ENCODE measurements at places on chromosomes 2 and 18. TPM values are rescaled to one million over a fixed set of nuclear protein-coding genes. Genes with fewer than 3 reads are reported as not detected.

DNA sequence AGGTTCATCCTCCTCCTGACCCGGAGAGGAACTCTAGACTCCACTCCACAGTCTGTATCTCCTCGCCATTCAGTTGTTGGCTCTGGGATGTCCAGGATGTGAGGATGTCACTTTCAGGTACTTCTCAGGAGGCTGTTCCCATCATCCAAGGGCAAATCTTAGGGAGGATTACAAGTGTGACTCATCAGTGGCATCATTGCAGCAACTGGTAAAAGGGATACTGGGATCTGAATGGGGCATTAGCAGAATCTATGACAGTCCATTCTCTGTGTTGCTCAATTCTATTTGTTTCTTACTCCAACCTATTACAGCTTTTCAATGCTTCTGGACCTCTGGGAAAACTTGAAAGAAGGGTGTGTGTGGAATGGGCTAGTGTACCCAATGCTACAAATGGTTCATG lies 81.5 kb upstream of the FN1 start:
- no peak for DNase-seq

- peak; percentile 5 for DNase-seq
These were observed 10.9 kb downstream of the ITM2C start for GRCh38 chr2:230875347-230876315.

- DNase-seq, result no peak
These were observed 67.4 kb upstream of the PNPT1 start for GRCh38 chr2:55761024-55761423.

GRCh38 chr2:165558832-165559231 lies 89.3 kb downstream of the CSRNP3 start:
- DNase-seq, result no peak

DNA sequence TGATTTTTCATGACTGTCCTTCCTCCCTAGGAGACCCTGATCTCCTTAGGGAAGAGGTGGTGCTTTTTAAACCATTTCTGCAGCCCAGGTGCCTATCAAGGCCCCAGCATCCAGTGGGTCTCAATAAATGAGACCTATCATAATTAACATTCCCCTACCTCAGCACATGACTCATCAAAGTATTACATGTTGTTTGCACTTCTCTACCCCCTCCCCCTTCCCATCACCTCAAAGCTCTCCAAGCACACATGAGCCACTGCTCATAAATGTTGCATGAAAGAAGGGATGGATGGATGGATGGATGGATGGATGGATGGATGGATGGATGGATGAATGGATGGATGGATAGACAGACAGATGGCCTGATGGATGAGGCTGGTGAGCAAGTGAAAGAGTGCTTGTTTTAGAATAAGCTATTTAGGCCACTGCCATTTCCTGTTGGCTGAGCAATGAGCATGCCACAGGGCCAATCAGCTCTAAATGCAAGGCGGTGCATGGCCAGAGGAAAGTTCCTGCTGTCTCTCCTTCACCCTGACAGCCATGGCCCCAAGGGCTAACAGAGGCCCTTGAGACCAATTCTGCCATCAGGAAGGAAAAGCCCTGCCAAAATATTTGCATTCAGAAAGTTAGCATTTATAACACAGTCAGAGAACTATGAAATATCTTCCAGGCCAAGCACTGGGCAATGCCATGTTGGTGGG lies 20.9 kb upstream of the STEAP3 start:
- no peak for DNase-seq

The UGT1A3 gene
- not detected for total RNA-seq

The KLF11 gene
- total RNA-seq, result 7.2 TPM

DNA sequence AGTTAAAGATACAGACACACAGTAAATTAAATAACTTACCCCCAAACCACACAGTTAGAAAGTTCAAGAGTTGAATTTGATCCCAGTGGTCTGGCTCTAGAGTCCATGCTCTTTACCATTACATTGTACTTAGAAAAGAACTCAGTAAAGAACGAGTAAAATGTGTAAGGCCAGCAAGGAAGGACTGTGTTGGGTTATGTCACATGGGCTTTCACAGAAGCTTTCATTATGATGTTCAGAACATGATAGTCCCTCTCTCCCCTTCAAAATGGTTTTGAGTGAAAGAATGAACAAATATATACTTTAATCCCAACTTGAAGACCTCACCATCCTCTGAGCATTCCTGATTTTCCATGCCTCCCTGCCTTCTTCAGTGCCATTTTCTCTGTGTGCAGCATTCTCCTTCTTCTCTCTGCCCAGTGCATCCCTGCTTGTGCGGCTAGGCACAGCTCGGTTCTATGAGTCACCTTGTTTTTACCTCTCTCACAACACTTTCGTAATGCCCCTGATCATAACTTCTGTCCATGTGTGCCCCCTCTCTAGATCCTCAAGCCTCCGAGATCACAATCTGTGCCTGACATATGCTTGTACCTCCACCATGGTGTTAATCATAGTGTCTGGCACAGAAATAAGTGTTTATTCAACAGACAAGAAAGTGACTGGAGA lies 22.0 kb downstream of the RASGRP3 start:
- DNase-seq, result no peak

DNA sequence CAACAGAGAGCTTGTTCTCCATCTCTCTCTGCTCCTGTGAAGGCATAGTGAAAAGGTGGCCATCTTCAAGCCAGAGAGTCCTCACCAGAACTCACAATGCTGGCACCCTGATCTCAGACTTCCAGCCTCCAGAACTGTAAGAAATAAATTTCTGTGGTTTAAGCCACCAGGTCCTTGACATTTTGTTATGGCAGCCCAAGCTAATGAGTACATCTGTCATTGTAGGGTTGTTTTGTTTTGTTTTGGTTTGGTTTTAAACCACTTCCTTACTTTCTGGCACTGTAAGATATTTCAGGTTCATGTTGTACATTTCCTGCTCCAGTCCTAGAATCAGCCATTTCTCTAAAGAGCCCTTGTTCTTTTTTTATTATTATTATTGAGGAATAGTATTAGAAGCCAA lies 171.2 kb downstream of the CPS1 start:
- DNase-seq, result no peak

DNA sequence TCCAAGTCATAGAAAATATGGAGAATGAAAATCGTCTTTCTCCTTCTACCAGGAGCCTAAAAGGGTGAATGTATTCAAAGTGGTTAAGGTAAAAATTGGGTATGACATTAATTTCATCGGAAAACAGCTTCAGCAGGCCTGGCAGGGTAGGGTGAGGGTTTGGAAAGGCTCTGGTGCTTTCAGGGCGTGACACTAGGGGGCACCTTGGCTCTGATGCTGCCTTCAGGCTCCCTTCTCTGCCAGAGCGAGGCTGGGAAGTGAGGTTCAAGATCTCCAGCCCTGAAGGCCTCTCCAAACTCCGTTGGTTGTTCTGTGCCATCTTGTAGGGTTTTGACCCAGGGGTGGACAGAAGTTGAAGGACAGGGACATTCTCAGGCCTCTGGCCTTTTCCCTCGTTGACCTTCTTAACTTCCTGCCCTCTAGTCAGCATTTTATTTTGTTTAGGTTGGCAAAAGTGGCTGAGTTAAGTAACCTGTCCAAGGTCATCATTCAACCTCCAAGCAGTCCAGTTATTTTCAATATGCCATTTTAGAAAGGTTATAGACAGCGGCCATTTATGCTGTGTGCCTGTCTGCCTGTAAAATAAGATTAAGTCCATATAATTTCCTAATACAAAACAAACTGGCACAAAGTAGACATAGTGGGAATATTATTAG lies 40.3 kb downstream of the EML6 start:
- DNase-seq, result peak; percentile 11

GRCh38 chr2:104539649-104540048 lies 314.3 kb upstream of the POU3F3 start:
- no peak for DNase-seq

The FBXO36 gene
- total RNA-seq, result 0.82 TPM

DNA sequence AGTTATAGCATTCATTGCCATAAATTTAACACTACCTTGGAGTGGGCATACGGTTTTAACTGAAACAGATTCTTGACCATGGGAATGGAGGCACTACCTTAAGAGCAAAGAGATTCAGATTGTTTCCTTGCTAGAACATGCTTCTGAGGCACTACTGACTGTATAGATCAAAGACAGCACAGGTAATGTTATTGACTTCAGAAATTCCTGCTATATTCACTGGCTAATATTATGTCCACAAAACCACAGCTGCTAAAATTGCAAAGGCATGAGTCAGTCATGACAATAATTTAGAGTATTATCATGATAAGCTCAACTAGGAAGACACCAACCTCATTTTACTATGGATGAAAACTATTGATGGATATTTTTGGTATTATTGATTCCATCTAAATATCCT lies 39.4 kb downstream of the SLC8A1 start:
- no peak for DNase-seq

The UGT1A4 gene
- total RNA-seq, result not detected

DNA sequence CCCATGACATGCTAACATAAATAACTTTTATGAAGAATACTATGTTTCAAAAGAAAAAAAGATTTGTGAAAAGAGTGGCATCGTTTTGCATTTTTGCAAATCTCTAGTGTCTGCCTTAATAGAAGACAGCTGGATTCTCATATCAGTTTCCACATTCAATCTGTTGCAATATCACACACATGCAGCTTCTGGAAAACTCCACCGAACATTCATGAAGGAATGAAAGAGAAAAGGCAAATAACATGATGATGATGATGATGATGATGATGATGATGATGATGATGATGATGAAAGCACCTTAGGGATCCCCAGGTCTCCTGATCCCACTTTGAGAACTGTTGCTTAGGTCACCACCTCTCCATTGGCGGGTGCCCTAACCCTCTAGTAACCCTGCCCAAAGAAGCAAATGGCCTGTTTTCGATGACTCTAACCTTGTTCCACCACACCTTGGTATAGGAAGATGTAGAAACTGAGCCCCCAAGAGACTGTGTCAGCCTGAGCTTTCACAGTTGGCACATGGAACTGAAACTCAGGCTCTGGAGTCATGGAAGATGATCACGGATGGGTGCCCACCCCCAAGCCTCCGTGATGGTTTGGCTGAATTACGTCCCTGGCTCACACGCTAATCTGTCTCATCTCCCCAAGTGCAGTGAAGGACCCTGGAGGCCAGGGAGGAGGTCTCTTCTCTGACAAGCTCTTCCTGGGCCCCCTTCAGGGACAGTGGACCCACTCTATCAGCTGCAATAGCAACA lies 80.1 kb upstream of the SMAD7 start:
- DNase-seq, result no peak

GRCh38 chr2:147632198-147632597 lies 212.6 kb upstream of the ACVR2A start:
- DNase-seq, result no peak

The PLA2R1 gene
- not detected for total RNA-seq

DNA sequence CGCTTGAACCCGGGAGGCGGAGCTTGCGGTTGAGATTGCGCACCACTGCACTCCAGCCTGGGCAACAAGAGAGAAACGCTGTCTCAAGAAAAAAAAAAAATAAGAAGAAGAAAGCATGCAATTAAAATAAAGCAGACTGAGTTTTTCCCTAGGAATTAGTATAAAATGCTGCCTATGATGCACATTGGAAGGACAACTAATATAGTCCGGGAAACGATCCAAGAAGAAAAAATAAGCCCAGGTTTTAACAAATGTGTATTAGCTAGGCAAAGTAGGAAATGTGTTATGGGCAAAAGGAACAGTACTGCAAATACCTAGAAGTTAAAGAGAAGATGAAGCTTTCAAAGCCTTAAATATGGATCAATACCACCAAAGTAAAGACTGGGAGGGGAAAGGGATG lies 64.0 kb downstream of the SPIRE1 start:
- no peak for DNase-seq

GRCh38 chr2:134011936-134012586 lies 241.8 kb upstream of the MGAT5 start:
- no peak for DNase-seq

The RGPD5 gene
- 8.1 TPM for total RNA-seq

GRCh38 chr2:39069136-39069515 lies 51.7 kb downstream of the SOS1 start:
- no peak for DNase-seq

DNA sequence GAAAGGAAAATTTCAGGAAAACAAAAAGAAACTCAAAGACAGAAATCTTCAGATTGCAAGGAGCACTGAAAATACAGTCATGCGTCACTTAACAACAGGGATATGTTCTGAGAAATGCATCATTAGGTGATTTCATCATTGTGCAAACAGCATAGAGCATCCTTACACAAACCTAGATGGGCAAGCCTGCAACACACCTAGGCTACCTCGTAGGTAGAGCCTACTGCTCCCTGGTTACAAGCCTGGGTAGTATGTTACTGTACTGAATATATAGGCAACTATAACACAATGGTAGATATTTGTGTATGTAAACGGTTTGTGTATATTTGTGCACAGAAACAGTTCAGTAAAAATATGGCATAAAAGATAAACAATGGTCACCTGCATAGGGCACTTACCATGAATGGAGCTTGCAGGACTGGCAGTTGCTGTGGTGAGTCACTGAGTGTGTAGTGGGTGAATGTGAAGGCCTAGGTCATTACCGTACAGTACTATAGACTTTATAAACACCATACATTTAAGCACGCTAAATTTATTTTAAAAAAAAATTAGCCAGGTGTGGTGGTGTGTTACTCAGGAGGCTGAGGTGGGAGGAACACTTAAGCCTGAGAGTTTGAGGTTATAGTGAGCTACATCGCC lies 33.4 kb downstream of the SFXN5 start:
- DNase-seq, result no peak

GRCh38 chr2:197803033-197803444 lies 1.4 kb upstream of the PLCL1 start:
- DNase-seq, result peak; percentile 51

The PLEKHH2 gene
- total RNA-seq, result 0.40 TPM

- no peak for DNase-seq
These were observed at the start of gene FIGN for GRCh38 chr2:163735685-163736432. Gene FIGN, minus strand, starts transcription at chr2:163736008. Its CDS starts 1,081 bp downstream, at chr2:163734927.

GRCh38 chr2:105438104-105438929 lies 39.5 kb upstream of the FHL2 start:
- DNase-seq, result no peak

- DNase-seq, result no peak
These were observed 1548.2 kb upstream of the CELF4 start for GRCh38 chr18:39113790-39114189.

GRCh38 chr2:169131587-169132512 lies 62.5 kb downstream of the DHRS9 start:
- DNase-seq, result no peak

GRCh38 chr2:12688893-12689292 lies 27.8 kb upstream of the TRIB2 start:
- DNase-seq, result no peak

The SLC25A52 gene
- not detected for total RNA-seq

The AFF3 gene
- total RNA-seq, result 13.0 TPM

DNA sequence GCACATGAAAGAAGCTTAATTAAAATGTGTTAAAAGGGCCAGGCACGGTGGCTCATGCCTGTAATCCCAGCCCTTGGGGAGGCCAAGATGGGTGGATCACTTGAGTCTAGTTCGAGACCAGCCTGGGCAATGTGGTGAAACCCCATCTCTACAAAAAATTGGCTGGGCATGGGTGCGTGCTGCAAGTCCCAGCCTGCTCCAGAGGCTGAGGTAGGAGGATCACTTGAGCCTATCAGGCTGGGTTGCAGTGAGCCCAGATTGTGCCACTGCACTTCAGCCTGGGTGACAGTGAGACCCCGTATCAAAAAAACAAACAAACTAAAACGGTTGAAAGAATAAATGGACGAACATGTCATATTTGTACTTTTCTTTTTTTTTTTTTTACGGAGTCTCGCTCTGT lies 26.0 kb downstream of the REL start:
- DNase-seq, result no peak
